ENCODE measurements at places on chromosomes 6 and 20.

- DNase-seq: no peak
These were observed 5.6 kb upstream of the STX16 start for GRCh38 chr20:58645412-58645968.

- DNase-seq: no peak
These were observed 25.8 kb upstream of the CEP85L start for GRCh38 chr6:118677193-118677592.

- no peak for DNase-seq
These were observed 26.4 kb downstream of the FOXP4 start for GRCh38 chr6:41572613-41573012.

- no peak for DNase-seq
These were observed 22.7 kb downstream of the RCAN2 start for GRCh38 chr6:46468403-46469010.

- DNase-seq: no peak
These were observed 216.9 kb downstream of the GMDS start for GRCh38 chr6:2028457-2029038.

DNA sequence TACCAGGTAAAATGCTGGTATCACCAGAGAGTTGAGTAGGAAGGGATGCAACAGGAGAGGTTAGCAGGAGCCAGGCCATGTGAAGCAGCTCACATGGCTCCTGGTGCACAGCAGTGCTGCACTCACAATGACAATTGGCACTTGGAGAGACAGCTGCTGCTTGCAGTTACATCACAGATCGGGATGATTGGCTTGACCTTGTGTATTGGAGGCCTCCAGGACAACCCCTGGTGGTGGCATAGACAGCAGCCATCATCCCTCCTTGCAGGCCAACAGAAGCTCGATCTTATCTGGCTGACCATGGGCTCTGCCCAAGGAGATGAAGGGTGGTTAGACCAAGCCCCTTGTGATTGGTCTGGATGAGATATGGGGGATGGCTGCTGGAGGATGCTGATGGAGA lies 73.0 kb downstream of the EYA2 start:
- DNase-seq: no peak

- no peak for DNase-seq
These were observed 107.9 kb upstream of the FLRT3 start for GRCh38 chr20:14445310-14445709.

DNA sequence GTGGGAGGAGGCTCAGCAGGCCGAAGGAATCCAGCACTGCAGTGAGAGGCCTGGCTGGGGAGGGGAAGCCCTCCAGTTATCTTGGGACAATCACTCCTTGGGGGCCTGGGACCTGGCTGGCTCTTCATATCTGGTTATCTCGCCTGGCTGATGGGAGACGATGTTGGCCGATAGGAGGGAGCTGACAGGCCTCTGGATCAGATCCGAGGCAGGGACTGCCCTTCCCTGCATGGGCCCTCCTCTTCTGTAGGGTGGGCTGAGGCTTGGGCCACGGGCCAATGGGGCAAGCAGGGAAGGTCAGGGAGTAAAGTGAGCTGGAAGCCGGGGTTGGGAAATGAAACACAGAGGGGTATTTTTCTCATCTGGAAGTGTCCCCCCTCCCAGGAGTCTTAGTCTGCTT lies 25.2 kb downstream of the MANBAL start:
- no peak for DNase-seq

- no peak for DNase-seq
These were observed 68.3 kb upstream of the TMEM244 start for GRCh38 chr6:129929433-129929832.

DNA sequence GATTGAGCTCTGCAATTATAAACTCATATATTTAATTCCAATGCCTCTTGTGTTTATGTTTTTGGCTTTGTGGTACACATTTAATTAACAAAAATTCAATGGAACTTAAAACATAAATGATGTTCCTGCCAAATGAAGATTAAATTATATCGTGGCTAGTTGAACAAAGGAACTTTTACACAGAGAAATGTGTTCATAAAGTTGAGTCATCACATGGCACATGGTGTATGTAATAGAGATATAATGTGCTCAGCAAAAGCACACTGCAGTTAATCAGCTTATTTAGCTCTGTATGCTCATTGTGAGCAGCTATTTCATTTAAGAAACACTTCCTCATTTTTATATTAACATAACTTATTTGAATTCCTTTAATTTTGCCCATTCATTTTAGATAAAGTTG lies 1295.6 kb upstream of the CITED2 start:
- DNase-seq: no peak

GRCh38 chr6:26305641-26305969 lies 59.4 kb upstream of the BTN3A2 start:
- DNase-seq: no peak

Data from stimulated activated CD4-positive, alpha-beta T cell treated with anti-CD3 and anti-CD28 coated beads, Interleukin-15, amount 100 ng/mL, for 1 hour (primary cell).